ENCODE measurements at places on chromosomes 16 and 17.

GRCh38 chr17:29295420-29295819, 1.5 kb upstream of the NUFIP2 start:
- DNase-seq, result no peak

GRCh38 chr17:46948544-46948943, 25.6 kb downstream of the GOSR2 start:
- DNase-seq, result no peak

- no peak for DNase-seq
Observed at GRCh38 chr17:10435096-10435495, 13.3 kb upstream of the MYH8 start.

- DNase-seq, result no peak
Observed at GRCh38 chr16:66099306-66099705, 267.2 kb upstream of the CDH5 start.

GRCh38 chr17:75557075-75557851, 30.3 kb upstream of the MYO15B start:
- DNase-seq, result no peak

DNA sequence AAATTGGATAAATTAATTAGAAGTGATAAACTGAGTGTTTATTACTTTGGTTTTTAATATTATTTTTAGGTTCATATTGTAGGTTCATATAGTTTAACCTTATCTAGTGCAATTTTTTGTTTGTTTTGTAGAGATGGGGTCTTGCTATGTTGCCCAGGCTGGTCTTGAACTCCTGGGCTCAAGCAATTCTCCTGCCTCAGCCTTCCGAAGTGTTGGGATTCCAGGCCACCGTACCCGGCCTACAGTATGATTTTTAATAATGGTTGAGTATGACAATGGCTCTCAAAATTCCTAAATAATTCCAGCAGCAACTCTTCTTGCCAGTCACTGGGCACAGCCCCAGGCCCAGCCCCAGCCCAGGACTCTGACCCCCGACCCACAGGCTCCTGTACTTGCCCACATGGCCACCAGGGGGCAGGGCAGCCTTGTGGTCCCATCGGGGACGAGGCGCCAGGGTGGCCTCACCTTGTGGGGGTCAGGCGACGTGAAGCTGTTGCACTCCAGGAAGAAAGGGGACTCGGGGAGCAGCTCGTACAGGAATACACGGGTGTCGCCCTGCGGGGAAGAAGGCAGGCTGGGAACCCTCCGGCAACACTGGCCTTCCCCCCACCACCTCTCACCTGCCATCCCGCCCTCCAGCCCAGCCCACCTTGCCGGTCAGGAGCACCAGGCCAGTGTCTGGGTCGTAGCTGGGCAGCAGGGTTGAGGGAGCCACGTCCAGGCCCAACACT, 7.9 kb upstream of the PAM16 start:
- DNase-seq, result no peak

- no peak for DNase-seq
Observed at GRCh38 chr17:29591146-29591736, 1.7 kb upstream of the ANKRD13B start.

- DNase-seq, result no peak
Observed at GRCh38 chr17:42559075-42559474, 2.9 kb upstream of the COASY start.

DNA sequence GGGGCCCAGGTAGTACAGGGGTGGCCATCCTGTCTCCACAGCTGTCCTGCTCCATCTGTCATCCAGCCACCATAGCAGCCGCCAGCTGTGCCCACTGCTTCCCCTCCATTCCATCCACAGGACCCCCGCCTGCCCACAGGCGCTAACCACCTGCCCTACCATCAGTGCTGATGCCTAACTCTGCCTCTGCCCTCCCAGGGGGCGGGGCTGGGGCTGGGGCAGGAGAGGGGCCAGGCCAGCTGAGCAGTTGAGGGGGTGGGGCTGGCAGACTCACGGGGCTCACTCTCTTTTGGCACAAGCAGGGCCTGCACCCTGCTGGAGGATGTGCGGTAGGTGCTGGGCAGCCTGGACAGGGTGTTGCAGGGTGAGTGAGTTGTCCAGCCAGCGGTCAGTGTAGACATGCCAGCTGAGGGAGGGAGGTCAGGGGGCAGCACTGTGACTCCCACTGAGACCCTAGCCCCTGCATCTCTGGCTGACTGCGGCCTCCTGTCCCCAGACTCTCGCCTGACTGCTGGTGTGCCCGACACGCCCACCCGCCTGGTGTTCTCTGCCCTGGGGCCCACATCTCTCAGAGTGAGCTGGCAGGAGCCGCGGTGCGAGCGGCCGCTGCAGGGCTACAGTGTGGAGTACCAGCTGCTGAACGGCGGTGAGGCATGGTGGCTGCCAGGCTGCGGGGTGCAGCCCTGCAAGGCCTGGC, 9.6 kb downstream of the GALK1 start:
- DNase-seq, result no peak

- no peak for DNase-seq
Observed at GRCh38 chr16:72921620-72922019, 126.3 kb downstream of the ZFHX3 start.

- no peak for DNase-seq
Observed at GRCh38 chr17:62617894-62618472, 9.5 kb upstream of the MRC2 start.

DNA sequence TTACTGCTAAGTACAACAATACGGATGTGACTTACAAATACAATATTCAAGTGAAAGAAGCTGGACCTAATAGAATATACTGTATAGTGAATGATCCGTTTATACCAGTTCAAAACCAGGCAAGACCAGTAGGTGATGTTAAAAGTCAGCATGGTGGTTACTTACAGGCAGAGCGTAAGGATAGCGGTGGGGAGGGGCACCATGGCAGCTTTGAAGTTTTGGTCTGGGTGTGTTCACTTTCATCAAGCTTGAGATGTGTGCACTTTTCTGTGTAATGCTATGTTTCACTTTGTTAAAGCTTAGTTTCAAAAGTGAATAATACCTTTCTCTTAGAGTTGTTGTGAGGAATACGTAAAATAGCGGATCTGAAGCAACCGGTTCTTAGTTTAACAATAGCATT, 16.5 kb upstream of the SLC35G3 start:
- DNase-seq, result no peak

- no peak for DNase-seq
Observed at GRCh38 chr17:2082003-2082781, 27.3 kb downstream of the HIC1 start.

GRCh38 chr16:58563235-58563634, 47.9 kb downstream of the SETD6 start:
- no peak for DNase-seq

DNA sequence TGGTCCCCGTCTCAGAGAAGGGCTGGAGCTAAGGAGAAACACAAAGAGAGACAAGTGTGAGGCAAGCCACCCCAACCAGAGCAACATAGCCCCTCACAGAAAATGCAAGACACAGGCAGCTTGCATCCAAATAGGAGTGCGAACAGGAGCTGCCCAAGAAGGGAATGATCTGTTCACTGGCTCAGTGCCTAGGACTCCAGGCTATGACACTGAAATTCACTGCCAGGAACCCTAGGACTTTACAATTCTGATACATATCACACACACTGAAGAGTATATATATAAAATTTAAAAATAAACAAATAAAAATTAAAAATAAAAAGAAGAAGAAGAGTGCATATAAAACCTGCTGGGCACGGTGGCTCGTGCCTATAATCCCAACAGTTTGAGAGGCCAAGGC, 5.2 kb downstream of the ZNF23 start:
- DNase-seq, result no peak

- no peak for DNase-seq
Observed at GRCh38 chr16:12538667-12539091, 265.0 kb downstream of the CPPED1 start.

- no peak for DNase-seq
Observed at GRCh38 chr17:35046740-35047283, 16.7 kb downstream of the RFFL start.

- DNase-seq, result peak; percentile 84
Observed at GRCh38 chr17:75393523-75394331, 11.8 kb downstream of the GRB2 start.

GRCh38 chr17:44358066-44358465, 5.6 kb downstream of the FAM171A2 start:
- no peak for DNase-seq

GRCh38 chr17:70479779-70480178, 310.4 kb downstream of the KCNJ2 start:
- DNase-seq, result no peak

Data from KG1 (cell line).